ENCODE measurements at places on chromosomes 1 and 21. TPM values are rescaled to one million over a fixed set of nuclear protein-coding genes. Genes with fewer than 3 reads are reported as not detected.
A peak's percentile ranks its signal among the peaks of the same experiment; 100 is the strongest.

CDC73 gene
- 26.2 TPM for total RNA-seq

TRIM33 gene
- total RNA-seq: 49.4 TPM

NPPA gene
- not detected for total RNA-seq

TDRD10 gene
- total RNA-seq: 0.96 TPM

DNA sequence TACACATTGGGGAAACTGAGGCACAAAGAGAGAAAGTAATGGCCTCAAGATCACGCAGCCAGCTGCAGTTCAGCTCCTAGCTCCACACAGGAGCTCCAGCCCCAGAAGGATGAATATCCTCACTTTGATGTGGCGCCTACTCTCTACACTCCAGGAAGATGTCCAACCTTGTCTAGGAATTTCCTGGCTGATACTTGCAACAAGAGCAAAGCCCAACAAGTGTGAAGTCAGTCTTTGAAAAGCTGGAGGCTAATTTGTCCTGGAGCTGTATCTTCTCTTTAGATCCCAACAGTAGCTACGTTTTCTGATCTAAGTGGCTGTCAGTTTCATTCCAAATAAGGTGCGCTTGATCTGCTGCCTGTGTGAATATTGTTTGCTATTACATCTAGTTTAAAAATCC is 344.9 kb downstream of the PTPRU start:
- DNase-seq: no peak
- no peaks in the 10 kb centered on the region for H3K4me1 ChIP-seq
- H3K27ac ChIP-seq: no peak overlapping the region
- peaks cover 11% of the 10 kb centered on the region for H3K27me3 ChIP-seq
- H3K4me3 ChIP-seq: no peak overlapping the region

- H3K27me3 ChIP-seq: no peaks in the 10 kb centered on the region
- H3K27ac ChIP-seq: peak overlapping the region; percentile 50
- no peak overlapping the region for H3K4me3 ChIP-seq
- peaks cover 14% of the 10 kb centered on the region for H3K4me1 ChIP-seq
- H3K36me3 ChIP-seq: no peaks in the 10 kb centered on the region
Observed at GRCh38 chr1:84259989-84260388, 41.5 kb upstream of the SAMD13 start.

GRCh38 chr1:212247179-212247721 is 38.0 kb upstream of the PPP2R5A start:
- no peak overlapping the region for H3K27ac ChIP-seq
- DNase-seq: no peak
- peaks cover 8% of the 10 kb centered on the region for H3K4me1 ChIP-seq
- no peak overlapping the region for H3K4me3 ChIP-seq
- H3K27me3 ChIP-seq: no peaks in the 10 kb centered on the region

DNA sequence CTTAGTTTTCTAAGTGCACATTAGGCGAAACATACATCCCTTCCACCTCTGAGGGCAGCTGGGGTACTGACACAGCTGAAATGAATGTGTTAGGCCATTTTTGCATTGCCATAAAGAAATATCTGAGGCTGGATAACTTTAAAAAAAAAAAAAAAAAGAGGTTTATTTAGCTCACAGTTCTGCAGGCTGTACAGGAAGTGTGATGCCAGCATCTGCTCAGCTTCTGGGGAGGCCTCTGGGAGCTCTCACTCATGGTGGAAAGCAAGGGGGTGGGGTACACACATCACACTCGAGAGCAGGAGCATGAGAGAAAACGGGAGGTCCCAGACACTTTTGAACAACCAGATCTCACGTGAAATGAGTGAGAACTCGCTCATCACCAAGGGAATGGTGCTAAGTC is 158.1 kb downstream of the PSMG1 start:
- H3K4me3 ChIP-seq: no peak overlapping the region
- H3K27ac ChIP-seq: no peak overlapping the region
- H3K4me1 ChIP-seq: peaks cover 25% of the 10 kb centered on the region
- no peak for DNase-seq
- H3K36me3 ChIP-seq: no peaks in the 10 kb centered on the region

DNA sequence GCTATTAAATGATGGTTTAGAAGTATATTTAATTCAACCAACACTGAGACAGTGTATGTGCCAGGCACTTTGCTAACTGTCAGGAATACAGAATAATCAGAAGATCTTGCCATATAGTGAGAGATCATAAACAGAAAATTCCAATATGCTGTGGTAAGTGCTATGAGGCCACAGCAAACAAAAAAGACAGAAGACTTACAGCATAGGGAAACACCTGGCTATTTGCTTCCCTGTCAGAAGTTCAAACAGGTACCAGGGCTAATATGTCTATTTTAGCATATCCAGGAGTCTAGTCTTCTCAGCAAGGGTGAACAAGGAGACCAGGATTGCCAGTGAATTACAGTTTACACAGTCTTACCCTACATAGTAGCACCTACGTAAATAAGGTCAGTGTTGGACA is 30.4 kb downstream of the TRIT1 start:
- H3K27ac ChIP-seq: peak overlapping the region; percentile 49
- H3K27me3 ChIP-seq: no peaks in the 10 kb centered on the region
- H3K4me3 ChIP-seq: no peak overlapping the region
- H3K4me1 ChIP-seq: peaks cover 22% of the 10 kb centered on the region
- no peak for DNase-seq
- H3K36me3 ChIP-seq: peaks cover 13% of the 10 kb centered on the region

DNA sequence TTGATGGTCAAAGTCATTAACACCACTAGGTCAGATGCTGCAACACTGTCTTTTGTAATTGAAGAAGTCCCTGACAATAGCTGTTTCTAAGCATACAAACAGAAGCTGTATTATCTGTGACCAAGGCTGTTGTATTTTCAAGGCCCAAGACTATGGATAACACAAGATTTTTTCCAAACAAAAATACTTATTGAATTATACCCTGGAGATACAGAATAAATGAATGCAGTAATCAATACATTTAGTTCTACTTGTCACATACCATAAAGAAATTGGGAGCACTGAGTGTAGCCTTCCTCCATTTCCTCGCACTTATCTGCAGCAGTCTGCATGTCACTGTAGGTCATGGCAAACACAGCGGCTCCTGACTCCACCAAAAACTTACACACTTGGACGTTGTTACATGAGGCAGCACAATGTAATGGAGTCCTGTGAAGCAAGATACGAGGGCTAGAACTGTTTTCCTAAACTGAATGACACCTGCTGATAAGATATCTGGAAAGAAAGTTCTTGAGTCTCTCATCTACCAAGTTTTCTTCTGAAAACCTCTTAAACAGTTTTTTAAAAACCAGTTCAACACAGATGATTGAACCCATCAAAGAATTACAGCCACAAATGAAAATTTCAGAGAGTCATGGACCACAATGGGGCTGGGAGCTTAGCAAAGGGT is 56.9 kb downstream of the TP53BP2 start:
- H3K27ac ChIP-seq: no peak overlapping the region
- H3K36me3 ChIP-seq: peaks cover 14% of the 10 kb centered on the region
- no peaks in the 10 kb centered on the region for H3K27me3 ChIP-seq
- no peak for DNase-seq
- no peaks in the 10 kb centered on the region for H3K4me1 ChIP-seq

- peaks cover 7% of the 10 kb centered on the region for H3K4me1 ChIP-seq
- no peak for DNase-seq
- H3K4me3 ChIP-seq: no peak overlapping the region
- H3K27me3 ChIP-seq: no peaks in the 10 kb centered on the region
Observed at GRCh38 chr1:85544689-85545215, 35.8 kb upstream of the CCN1 start.

GRCh38 chr1:74160046-74160445 is 37.9 kb downstream of the LRRIQ3 start:
- H3K4me1 ChIP-seq: no peaks in the 10 kb centered on the region
- DNase-seq: no peak
- H3K36me3 ChIP-seq: no peaks in the 10 kb centered on the region
- H3K27ac ChIP-seq: no peak overlapping the region
- H3K27me3 ChIP-seq: no peaks in the 10 kb centered on the region

DNA sequence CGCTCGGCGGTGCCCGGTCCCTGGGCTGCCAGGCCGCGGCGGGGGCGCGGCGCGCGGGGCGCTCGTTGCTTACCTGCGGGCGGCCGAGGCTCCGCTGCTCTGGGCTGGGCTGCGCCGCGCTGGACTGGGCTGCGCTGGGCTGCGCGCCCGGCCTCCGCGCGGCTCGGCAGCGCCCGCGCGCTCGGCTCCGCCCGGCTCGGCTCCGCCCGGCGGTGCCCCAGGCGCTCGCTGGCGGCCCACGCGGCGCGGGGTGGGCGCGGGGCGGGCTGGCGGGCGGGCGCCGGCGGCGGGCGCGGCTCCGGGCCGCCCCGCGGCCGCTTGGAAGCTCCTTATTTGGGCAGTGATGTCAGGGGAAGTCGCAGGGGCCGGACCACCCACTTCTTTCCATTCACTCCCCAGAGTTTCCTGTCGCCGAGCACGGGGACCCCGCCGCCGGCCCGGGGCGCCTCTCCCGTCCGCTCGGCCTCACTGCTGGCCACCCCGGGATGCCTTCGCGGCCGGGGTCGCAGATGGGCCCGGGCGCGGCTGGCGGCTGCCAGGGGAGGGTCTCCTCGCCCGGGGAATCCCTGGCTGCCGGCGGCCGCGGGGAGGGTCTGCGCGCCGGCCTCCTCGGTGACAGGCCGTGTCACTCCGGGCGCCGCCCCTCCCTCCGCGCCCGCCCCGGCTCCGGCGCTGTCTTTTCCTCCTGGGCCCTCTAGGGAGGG is 177.7 kb upstream of the EDN2 start:
- H3K27me3 ChIP-seq: peaks cover 18% of the 10 kb centered on the region
- peak; percentile 67 for DNase-seq
- peak overlapping the region; percentile 65 for H3K4me3 ChIP-seq

DNA sequence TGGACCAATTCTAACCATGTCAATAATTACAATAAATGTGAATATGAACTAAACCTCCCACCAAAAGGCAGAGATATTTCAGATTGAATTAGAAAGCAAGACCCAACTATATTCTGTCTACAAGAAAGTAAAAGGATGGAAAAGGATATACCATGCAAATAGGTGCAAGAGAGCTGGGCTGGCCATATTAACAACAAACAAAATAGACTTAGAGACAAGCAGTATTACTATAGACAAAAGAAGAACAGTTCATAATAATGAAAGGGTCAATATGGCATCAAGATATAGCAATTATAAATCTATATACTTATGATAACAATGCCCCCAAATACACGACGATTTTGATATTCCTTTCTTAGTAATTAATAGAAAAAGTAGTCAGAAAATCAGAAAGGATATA is 67.3 kb upstream of the IFFO2 start:
- H3K4me3 ChIP-seq: no peak overlapping the region
- no peak for DNase-seq
- peaks cover 10% of the 10 kb centered on the region for H3K4me1 ChIP-seq

DNA sequence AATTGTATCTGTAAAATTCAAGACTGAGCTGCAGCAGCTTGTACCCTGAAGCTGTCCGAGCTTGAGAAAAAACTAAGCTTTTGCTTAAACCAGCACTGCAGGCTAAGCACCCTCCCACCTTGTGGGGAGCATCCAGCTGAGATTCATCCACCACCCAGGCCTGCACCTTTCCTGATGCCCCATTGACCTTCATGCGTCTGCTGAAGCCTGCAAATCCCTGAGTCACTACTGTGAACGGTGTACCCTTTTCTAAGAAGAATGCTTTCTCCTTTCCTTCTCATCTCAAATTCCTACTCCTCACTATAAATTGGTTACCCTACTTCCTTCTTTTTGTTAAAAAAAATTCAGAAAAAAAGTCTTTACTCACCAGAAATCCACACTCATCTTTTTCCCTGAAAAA is 90.9 kb upstream of the RGS18 start:
- H3K36me3 ChIP-seq: no peaks in the 10 kb centered on the region
- no peaks in the 10 kb centered on the region for H3K4me1 ChIP-seq
- no peak overlapping the region for H3K27ac ChIP-seq
- DNase-seq: no peak
- H3K27me3 ChIP-seq: no peaks in the 10 kb centered on the region

- H3K4me3 ChIP-seq: peak overlapping the region; percentile 70
- no peaks in the 10 kb centered on the region for H3K36me3 ChIP-seq
- peak overlapping the region; percentile 82 for H3K27ac ChIP-seq
- H3K4me1 ChIP-seq: peaks cover 36% of the 10 kb centered on the region
- peaks cover 27% of the 10 kb centered on the region for H3K27me3 ChIP-seq
Observed at GRCh38 chr1:36322786-36323635, 434 bp downstream of the EVA1B start.

DNA sequence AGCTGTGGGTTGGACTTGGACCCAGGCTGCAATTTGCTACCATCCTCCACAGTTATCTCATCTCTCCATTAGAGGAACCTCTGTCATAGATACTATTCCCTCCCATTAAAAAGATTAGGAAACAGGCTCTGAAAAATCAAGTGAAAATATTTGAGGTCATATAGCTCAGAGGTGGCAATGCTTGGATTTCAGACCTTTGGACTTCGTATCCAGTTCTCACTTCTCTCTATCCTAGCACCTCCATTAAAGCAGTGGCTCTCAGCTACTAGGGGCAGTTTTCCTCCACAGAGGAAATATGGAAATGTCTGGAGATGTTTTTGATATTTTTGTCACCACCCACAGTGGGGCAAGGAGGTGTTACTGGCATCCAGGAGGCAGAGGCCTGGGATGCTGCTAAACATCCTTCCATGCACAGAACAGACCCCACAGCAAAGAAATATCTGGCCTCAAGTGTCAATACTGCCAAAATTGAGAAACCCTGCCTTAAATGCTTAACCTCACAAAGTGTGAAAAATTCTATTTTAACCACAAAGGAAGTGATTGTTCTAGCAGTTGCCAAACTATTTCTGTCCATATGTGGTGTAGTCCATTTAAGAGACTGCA is 54.1 kb downstream of the C8A start:
- DNase-seq: no peak
- H3K36me3 ChIP-seq: no peaks in the 10 kb centered on the region
- H3K4me3 ChIP-seq: no peak overlapping the region
- H3K27ac ChIP-seq: no peak overlapping the region
- no peaks in the 10 kb centered on the region for H3K4me1 ChIP-seq

- H3K27me3 ChIP-seq: no peaks in the 10 kb centered on the region
- no peak for DNase-seq
- no peaks in the 10 kb centered on the region for H3K36me3 ChIP-seq
- no peak overlapping the region for H3K4me3 ChIP-seq
- no peak overlapping the region for H3K27ac ChIP-seq
Observed at GRCh38 chr1:160625725-160626498, 20.9 kb downstream of the SLAMF1 start.

DNA sequence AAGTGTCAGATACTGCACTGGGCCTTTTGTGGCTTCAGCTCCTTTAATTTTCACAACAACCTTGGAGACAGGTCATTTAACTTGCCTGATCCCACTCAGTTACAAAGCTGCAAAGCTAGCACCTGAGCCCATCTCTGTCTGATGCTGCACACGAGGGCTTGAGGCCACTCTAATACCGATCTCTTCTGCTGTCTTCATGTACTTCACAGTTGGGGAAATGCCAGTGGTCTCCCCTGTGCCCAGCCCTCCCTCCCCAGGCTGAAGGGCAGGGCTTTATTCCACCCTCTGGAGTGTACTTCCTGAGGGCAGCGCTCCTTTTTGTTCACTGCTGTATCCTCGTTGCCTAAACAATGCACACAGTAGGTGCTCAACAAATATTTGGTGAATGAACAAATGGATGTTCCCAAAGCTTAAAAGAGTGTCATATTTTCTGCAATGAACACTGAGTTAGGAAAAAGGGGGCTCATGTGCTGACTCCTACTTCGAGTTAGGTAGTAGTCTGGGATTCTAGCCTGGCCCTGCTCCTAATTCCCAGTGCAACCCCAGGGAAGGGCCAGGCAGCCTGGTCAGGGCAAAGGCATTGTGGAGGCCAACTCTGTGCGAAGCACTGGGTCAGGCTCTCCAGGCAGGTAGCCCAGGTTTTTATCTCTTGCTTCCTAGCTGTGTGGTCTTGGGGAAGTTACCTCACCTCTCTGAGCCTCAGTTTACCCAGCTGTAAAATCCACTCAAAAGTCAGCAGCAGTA is 1.1 kb downstream of the TMCO4 start:
- H3K27ac ChIP-seq: peak overlapping the region; percentile 93
- no peak overlapping the region for H3K4me3 ChIP-seq
- peaks cover 4% of the 10 kb centered on the region for H3K4me1 ChIP-seq
- no peaks in the 10 kb centered on the region for H3K27me3 ChIP-seq
- no peak for DNase-seq

All from transverse colon (tissue), 4 donors.